ENCODE measurements at places on chromosomes 6 and 20. TPM values are rescaled to one million over a fixed set of nuclear protein-coding genes. Genes with fewer than 3 reads are reported as not detected.

JPH2 gene
- not detected for total RNA-seq

MAVS gene
- total RNA-seq: 14.7 TPM

ZFP57 gene
- not detected for total RNA-seq

RMND1 gene
- total RNA-seq: 7.5 TPM

GHRH gene
- total RNA-seq: not detected

PMEPA1 gene
- 15.7 TPM for total RNA-seq

PROCR gene
- 0.33 TPM for total RNA-seq

SNX21 gene
- 0.36 TPM for total RNA-seq

SDC4 gene
- total RNA-seq: 1.1 TPM

EPM2A gene
- total RNA-seq: 5.7 TPM

CTAGE9 gene
- total RNA-seq: not detected

PLA2G7 gene
- total RNA-seq: not detected

AHCY gene
- 16.7 TPM for total RNA-seq

NKX2-4 gene
- not detected for total RNA-seq

SEL1L2 gene
- not detected for total RNA-seq

ARHGAP18 gene
- 0.71 TPM for total RNA-seq

PEX6 gene
- 13.6 TPM for total RNA-seq

NHLRC1 gene
- 0.11 TPM for total RNA-seq

RTN4IP1 gene
- 2.5 TPM for total RNA-seq

SLC22A16 gene
- total RNA-seq: not detected

SPAG4 gene
- total RNA-seq: 15.5 TPM

CLDN20 gene
- not detected for total RNA-seq

RNF217 gene
- total RNA-seq: 3.7 TPM

MYH7B gene
- total RNA-seq: 0.58 TPM

HIVEP2 gene
- 48.4 TPM for total RNA-seq

LRRC1 gene
- total RNA-seq: 0.78 TPM

PTGIS gene
- not detected for total RNA-seq

RIMS4 gene
- not detected for total RNA-seq

OPRL1 gene
- 1.0 TPM for total RNA-seq

CCN6 gene
- total RNA-seq: not detected

TINAG gene
- not detected for total RNA-seq

COQ3 gene
- 1.8 TPM for total RNA-seq

VARS2 gene
- total RNA-seq: 19.3 TPM

SIRPB2 gene
- total RNA-seq: 0.49 TPM

OR12D3 gene
- total RNA-seq: not detected

TAGAP gene
- 245 TPM for total RNA-seq

EBF4 gene
- total RNA-seq: 5.1 TPM

RIPOR2 gene
- 123 TPM for total RNA-seq

FLOT1 gene
- total RNA-seq: 31.6 TPM
